ENCODE measurements at places on chromosomes 1 and 21.

GRCh38 chr1:220927442-220927841 lies 48.2 kb downstream of the HLX start:
- no peak for DNase-seq

DNA sequence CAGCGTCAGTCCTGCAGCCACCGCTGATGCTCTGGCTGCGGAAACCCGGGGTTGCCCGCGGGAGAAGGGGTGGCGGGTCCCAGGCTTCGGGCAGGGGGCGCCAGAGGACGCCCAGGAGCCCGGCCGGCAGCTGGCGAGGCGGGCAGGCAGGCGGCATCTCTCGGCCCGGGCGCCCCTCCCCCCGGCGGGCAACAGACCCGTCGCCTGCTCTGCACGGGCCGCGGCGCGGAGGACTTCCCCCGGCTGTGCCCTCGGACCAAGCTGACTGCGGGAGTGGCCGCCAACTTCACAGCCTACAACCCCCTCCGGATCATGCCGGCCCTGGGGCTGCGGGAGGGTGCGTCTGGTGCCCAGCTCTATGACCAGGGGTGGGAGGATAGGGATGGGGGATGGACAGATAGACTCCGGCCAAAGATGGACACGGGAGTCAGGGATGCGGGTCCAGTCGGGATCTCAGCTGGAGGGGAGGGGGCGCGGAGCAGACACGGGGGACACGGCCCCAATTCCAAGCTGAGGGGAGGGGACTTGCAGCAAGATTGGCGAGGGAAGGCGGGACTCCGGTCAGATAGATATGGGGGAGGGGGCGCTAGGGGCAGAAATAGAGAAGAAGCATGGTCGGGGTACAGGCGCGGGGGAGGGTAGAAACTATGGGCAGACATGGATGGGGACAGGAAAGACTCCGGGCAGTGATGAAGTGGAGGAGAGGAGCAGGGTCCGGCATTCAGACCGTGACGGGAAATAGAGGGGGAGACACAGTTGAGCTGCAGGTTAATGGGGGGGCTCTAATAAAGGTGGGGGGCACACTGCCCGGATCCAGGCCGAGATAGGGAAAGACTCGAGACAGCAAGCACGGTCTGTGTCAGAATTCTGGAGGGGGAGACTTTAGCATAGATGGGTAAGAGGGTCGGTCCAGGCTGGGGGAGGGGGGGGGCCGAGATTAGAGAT lies 1.1 kb downstream of the ADGRB2 start:
- DNase-seq, result peak; percentile 71

DNA sequence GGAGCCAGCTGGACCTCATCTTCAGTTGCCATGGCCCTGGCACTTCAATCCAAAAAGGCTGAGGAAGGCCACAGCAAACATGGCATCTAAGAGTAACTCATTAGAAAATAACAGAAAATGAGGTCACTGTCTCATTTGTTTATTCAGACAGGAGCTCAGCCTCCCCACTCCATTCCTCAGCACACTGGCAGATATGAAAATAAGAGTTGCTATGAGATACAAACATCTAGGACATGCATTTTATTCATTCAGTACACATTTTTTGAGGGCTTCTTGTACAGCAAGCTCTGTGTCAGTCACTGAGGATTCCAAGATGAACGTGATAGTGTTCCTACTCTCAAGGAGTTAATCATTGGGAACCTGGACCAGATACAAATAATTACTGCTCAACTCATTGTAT lies 32.7 kb upstream of the TMEM125 start:
- DNase-seq, result no peak

DNA sequence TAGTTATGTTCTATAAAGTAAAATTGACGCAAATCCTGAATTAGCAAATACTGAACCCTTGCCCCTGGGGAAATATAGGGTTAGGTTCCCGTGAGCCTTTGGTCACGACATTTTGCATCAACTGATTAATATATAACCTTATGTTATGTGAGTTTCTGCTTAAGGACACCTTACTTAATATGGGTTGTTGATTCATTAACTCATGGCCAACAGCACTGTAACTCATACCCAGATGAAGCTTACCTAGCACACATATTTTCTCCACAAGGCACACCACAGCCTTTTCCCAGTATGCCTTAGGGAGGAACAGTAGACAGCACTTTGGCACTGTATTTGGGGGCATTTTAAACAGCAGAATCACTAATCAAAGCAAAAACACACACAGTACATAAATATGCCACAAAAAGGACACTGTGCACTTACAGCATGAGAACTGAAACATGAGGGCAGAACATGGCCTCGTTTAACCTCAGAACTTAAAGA lies 15.1 kb downstream of the INAVA start:
- no peak for DNase-seq

GRCh38 chr1:226149806-226150205 lies 36.7 kb downstream of the ACBD3 start:
- DNase-seq, result peak; percentile 28

- DNase-seq, result no peak
These were observed 803.2 kb downstream of the PLA2G4A start for GRCh38 chr1:187631984-187632383.

GRCh38 chr1:30778154-30778978 lies 20.8 kb upstream of the LAPTM5 start:
- DNase-seq, result peak; percentile 72

GRCh38 chr1:155277902-155278688 lies 832 bp downstream of the HCN3 start:
- DNase-seq, result peak; percentile 59

GRCh38 chr1:202786804-202787203 lies 21.4 kb downstream of the KDM5B start:
- no peak for DNase-seq

GRCh38 chr21:35298757-35299156 lies 249.7 kb upstream of the RUNX1 start:
- no peak for DNase-seq

GRCh38 chr1:78836726-78837125 lies 169.8 kb downstream of the ADGRL4 start:
- DNase-seq, result no peak

DNA sequence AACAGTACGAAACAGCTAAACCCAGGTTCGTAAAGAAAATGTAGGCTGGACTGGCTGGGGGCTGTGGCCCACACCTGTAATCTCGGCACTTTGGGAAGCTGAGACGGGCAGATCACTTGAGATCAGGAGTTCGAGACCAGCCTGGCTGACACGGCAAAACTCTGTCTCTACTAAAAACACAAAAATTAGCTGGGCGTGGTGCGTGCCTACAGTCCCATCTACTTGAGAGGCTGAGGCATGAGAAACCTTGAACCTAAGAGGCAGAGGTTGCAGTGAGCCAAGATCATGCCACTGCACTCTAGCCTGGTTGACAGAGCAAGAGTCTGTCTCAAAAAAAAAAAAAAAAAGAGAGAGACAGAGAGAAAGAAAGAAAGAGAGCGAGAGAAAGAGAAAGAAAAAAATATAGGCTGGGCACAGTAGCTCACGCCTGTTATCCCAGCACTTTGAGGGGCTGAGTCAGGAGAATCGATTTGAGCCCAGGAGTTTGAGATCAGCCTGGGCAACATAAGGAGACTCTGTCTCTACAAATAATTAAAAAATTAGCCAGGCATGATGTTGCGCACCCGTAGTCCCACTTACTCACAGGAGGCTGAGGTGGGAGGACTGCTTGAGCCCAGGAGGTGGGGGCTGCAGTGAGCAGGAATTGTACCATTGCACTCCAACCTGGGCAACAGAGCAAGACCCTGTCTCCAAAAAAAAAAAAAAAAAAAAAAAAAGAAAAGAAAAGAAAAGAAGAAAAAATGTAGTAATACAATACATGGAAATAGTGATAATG lies 35.7 kb downstream of the CAPZB start:
- no peak for DNase-seq

DNA sequence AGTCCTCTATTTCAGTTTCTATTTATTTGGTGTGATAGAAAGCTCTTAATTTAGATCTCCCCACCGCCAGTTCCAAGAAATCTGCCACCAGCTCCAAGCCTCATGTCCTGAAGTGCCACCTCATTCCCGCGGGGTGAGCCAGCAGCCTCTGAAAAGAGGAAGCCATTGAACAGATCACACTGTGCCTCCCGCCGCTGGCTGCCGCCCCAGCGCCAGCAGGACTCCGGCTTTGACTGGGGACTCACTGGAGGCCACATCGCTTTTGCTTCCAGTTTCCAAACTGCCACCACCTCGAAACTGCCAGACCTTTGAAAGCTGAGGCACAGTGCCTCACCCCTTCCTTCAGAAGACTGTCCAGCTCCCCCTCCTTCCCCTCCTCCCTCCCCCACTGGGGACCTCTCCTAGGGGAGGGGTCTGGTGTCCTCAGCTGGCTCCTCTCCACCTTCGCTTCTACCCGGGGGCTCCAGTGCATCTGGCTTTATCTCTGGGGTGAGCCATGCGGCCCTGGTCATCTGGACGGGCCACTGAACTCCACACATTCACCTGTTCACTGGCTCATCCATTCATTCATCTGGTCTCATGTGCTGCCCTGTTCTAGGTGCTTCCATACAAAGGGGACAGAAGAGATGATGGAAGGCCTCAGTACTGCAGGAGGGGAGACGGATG lies 58.9 kb downstream of the VPS26C start:
- no peak for DNase-seq

All from ELR (cell line).